Colonic mucosa (tissue), 4 donors: ENCODE measurements at places on chromosomes 6 and 20. TPM values are rescaled to one million over a fixed set of nuclear protein-coding genes. Genes with fewer than 3 reads are reported as not detected.

- DNase-seq = no peak
Measured at GRCh38 chr6:11393713-11394627, 143.6 kb upstream of the TMEM170B start.

DNA sequence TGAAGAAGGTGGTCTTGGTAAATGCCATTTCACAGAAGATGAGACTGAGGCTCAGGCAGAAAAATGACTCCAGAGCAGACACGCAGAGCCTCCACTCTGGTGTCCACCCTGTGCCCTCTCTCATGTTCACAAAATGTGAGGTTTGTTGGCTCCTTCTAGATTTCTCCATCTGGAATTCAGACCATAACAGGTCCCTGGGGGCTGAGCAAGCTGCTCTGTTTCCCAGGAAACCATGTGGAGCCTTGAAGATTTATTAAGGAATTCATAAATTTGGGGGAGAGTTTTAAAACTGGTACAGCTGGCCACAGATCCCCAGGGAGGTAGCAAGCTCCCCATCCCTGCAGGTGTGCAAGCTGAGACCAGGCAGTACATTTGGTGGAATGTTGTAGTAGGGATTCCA, 38.8 kb upstream of the SIRPA start:
- DNase-seq = no peak

DNA sequence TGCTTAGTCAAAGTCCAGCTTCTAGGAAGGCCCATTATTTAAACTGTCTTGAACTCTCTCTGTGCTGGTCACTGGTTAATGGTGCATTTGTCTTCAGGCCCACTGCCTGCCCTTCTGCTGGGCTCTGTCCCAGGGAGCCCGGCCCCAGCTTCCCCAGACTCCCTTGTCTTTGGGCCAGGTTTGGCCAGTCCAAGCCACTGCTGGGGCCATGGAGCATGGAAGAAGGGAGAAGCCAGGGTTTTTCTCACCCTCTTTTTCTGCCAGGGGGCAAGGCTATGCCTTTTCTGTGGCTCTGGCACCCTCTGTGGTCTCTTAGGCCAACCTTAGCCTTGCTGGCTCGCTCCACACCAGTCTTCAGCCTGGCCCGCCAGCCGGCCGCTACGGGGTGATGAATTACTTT, 390.0 kb upstream of the SULF2 start:
- no peak for DNase-seq

GRCh38 chr20:37882961-37883712, 19.8 kb upstream of the VSTM2L start:
- DNase-seq = no peak

GRCh38 chr6:39048481-39049399, at the start of gene GLP1R:
GLP1R (plus strand) TSS chr6:39048781; CDS start chr6:39048841, 60 bp downstream.
- DNase-seq = no peak

GRCh38 chr20:36173451-36173933, 19.0 kb downstream of the EPB41L1 start:
- no peak for DNase-seq

- no peak for DNase-seq
Measured at GRCh38 chr6:2497922-2498623, 252.6 kb downstream of the MYLK4 start.

GRCh38 chr6:130119211-130119610, 100.8 kb downstream of the L3MBTL3 start:
- no peak for DNase-seq

Gene KCNB1
- 1.9 TPM for total RNA-seq
